ENCODE measurements at places on chromosomes 2 and 18. TPM values are rescaled to one million over a fixed set of nuclear protein-coding genes. Genes with fewer than 3 reads are reported as not detected.

- no peak for DNase-seq
These were observed 77.7 kb downstream of the APOB start for GRCh38 chr2:20966061-20966595.

DNA sequence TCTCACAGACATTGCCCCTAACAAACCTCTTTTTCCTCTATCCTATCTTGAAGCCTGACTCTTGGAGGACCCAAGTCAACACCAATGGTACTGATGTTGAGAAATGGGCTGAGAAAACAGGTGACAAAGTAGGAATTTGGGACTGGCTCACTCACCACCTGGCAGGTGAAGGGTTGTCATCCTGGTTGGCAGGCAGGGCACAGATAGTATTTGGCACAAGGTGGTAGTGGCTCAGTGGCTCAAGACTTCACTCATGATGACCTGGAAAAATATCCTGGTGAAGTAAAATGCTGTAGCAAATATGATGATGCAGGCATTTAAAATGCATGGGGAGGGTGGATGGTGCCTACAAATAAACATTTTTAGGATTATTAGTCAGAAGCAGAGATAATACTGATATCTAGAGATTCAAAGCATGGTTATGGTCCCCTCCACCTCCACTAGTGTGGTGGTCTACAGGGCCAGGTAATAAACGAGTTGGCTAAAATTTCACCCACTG lies 38.0 kb upstream of the GLS start:
- no peak for DNase-seq

DNA sequence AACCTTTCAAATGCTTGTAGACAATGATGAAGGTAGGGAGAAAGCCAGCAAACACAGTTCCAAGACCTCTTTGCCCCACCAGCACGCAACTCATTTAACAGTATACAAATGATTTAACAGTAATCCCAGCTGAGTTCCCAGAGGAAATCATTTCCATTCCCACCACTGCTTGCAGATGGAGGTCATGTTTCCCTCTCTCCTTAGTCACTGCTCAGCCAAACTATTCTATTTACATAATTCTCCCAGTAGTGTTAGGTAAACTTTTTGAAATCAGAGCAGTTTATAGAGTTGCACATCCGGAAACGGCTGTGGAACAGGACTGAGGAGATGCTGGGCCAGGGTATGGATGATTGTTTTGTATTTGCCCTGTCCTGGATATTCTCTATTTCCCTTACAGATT lies 328.5 kb downstream of the FIGN start:
- no peak for DNase-seq

Gene DNMT3A
- 19.1 TPM for total RNA-seq
